ENCODE measurements at places on chromosomes 13 and 19.

DNA sequence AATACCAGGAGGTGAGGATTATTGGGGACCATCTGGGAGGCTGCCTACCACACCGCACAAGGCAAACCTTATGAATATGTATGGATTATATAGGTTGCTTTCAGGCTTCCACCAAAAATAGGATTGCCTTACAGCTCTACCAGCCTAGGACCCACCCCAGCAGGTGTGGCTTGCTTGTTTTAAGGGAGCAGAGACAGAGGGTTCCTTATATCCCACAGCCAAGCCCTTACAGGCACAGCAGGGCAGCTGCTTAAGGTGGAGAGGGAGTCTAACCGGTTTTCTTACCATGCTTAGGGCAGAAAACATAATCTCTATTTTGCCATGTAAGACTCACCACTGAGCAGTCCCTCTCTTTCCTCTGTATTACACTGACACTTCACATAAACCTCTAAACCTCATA is 16.1 kb upstream of the TTYH1 start:
- DNase-seq, result no peak

DNA sequence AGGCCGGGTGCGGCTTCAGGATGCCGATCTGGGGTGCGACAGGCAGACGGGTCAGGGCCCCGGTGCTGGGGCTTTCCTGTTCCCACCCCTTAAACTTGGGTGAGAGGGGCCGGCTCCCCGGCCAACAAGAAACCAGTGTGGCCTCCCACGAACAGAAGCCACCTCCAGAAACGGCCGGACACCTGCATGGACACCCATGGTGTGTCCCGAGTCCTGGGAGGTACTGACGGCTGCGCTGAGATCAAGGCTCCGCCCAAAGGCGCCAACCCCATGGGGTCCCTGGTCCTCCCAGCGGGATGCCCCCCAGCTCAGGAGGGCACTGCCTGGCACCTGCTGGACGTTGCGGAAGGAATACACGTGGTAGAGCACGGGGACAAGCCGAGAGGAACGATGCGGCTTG is 11.5 kb downstream of the POLRMT start:
- DNase-seq, result no peak

DNA sequence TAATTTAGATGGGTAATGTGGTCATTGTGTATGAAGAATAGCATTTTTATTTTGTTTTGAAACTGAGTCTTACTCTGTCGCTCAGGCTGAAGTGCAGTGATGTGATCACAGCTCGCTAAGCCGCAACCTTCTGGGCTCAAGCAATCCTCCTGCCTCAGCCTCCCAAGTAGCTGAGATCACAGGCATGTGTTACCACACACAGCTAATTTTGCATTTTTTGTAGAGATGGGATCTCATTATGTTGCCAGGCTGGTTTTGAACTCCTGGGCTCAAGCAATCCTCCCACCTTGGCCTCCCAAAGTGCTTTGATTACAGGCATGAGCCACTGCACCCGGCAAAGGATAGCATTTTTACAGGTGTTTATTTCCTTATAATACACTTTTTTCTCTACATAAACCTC is 36.6 kb downstream of the SERTM1 start:
- DNase-seq, result no peak

DNA sequence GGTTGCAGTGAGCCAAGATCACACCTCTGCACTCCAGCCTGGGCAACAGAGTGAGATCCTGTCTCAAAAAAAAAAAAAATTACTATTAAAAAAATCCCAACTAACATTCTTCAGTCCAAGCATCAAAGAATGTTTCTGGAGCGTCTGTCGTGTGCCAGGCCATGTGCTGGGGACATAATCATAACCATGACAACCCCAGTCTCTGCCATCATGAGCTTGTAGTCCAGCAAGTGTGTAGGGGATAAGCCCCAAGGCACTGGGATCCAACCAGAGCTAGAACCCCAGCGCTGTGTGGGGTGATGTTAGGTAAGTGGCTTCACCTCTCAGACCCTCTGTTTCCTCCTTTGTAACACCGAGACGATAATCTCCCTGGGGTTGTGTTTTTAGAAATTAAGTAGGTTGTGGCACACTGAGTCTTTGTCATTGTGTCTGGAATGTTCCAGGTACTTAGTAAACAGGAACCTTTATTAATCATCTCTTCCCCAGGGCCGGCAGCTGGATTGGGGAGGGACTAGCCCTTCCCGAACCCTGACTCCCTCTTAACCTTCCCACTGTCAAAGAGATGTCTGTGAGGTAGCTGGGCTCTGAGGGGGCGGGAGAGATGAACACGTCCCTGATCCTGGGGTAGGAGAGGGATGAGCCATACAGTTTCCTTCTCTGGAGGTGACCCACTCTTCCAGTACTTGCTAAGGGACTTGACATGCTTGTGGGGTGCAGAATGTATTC is 5.2 kb downstream of the ITPKC start:
- no peak for DNase-seq

DNA sequence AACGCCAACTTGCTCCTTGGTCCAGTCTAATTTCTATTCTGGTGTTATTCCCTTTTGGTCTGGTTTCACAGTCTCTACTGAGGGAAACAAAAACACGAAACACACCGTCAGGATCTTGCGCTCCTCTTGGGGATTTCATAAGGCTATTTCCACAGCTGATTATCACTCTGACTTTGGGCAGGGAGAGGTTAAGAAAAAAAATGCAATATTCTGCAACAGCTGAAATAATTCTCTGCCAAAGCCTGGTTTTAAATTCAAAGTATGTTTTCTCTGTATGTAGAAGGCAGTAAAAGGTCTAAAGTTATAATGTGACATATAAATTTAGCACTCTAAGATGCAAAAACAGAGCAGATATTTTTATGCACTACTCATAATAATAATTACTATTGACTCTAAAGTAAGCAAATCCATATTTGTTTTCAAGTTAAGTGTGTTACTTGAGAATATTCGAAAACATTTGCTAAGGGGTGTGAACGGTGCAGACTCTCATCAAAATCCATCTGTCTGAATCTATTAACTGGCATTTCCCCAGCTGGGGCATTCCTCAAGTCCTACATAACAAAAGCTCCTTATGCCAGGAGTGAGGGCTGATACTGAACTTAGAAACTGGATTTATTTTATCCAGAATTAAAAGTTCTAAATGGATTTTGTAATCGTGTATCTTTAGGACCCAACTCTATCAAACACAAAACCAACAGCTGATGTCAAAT is 38.4 kb upstream of the STARD13 start:
- DNase-seq, result no peak

- no peak for DNase-seq
Measured at GRCh38 chr19:49741210-49741844, 21.8 kb downstream of the TSKS start.

- DNase-seq, result no peak
Measured at GRCh38 chr13:41178040-41178439, 16.3 kb downstream of the KBTBD7 start.

GRCh38 chr13:111387026-111387871 is 66.8 kb downstream of the TEX29 start:
- no peak for DNase-seq

- no peak for DNase-seq
Measured at GRCh38 chr19:23402388-23402787, 7.1 kb upstream of the ZNF91 start.

DNA sequence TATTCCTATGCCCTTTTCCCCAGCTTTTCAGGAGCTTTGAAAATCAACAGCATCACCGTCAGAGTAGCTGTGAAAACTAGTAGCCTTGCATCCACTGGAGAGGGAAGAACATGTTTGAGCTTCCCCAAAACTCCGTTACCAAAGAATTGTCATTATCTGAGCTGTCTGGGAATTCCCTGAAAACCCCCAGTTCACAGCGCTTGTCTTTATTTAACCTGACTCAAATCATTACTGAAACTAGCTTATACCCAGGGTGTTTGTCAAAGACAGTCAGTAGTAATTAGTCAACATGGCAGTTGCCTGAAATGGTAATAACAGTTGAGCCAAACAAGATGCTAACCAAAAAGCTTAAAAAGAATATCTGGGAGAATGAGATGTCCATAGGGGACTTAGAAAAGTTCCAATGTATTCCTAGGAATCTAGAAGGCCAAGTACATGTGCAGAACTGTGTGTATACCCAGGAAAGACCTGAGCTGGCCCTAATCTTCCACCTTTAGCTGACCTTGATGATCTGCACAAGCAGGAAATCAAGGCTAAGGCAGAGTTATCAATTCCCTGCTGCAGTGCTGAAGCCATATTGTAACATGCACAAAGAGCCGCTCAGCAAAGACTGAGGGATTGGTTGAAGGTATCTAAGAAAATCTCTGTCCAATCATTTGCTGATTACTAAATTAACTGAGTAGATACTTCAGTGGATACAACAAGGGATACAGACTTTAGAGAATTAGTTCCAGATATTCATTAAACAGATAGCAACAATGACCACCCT is 130.8 kb downstream of the KL start:
- DNase-seq, result no peak

DNA sequence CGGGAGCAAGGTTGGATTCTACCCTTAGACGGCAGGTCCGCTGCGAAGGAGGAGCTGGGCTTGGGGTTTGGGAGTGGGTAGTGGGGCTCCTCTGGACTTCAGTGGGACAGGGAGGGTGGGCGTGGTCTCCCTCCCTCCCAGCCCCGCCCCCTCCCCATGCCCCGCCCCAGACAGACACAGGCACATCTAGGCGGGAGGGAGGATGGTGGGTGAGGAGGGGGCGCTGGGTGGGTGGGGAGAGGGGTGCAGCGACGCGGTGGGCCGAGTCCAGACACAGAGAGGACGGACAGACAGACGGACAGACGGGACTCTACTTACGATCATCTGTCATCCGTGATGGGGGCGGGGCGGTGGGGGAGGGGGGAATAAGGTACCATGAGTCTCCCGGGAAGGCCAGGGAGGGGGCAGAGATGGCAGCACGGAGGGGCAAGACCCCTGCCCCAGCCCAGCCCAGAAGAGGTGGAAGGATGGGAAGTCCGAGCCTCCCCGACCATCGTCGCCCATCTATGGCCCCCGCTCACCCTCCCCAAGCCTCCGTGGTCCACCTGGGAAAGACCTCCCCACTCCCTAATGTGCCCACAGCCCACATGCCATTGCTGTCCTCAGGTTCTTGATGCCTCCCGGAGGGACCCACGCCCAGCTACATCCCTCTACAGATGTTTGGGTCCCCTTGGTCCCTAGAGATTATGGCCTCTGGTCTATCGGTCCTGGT is 64.8 kb downstream of the UNC13A start:
- DNase-seq, result no peak

- DNase-seq, result no peak
Measured at GRCh38 chr19:1213391-1214286, 8.1 kb downstream of the STK11 start.

GRCh38 chr19:29528946-29529645 is 3.3 kb downstream of the VSTM2B start:
- DNase-seq, result no peak

- no peak for DNase-seq
Measured at GRCh38 chr13:43316946-43317353, 293.6 kb downstream of the DNAJC15 start.

DNA sequence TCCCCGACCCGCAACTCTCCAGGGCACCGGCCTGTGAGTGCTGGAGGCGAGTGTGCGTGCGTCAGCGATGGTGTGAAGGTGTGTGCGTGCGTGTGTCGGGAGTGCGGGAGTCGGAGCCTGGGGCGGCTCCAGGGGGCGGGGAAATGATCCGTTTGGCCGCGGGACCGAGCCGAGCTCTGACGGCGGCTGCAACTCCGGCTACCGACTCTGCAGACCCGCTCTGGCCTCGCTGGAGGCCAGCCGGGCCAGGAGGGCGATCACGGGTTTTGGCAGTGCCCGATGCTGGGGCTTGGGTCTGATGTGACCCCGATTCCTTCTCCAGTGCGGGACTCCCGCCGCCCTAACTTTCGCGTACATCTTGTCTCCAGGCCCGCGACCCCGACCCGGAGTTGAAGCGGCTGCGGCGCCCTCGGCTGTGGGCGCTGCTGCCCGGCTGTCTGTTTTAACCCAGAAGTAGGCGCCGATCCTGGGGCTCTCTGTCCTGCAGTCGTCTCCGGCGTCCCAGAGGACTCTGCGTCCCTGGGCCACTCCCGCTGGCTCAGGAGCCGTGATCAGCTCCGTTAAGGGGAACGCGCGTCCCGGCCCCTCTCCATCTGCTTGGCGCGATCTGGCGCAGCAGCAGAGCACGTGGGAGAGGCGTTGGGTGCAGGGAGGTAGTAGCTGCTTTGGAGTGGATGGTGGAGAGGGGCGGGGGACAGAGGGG is 1.2 kb downstream of the CHST8 start:
- no peak for DNase-seq

GRCh38 chr19:6238643-6239281 is 41.0 kb downstream of the MLLT1 start:
- DNase-seq, result no peak

Measured in HuH-7 (cell line).